Activated CD4-positive, alpha-beta T cell treated with anti-CD3 and anti-CD28 coated beads, Interleukin-2, amount 10 ng/mL, durations not matched to agents 7 days and 5 days (primary cell): ENCODE measurements at places on chromosomes 6 and 20.

GRCh38 chr20:33176101-33176500, 8.1 kb downstream of the BPIFA2 start:
- DNase-seq = no peak

GRCh38 chr6:40706178-40706577, 119.0 kb upstream of the LRFN2 start:
- no peak for DNase-seq

DNA sequence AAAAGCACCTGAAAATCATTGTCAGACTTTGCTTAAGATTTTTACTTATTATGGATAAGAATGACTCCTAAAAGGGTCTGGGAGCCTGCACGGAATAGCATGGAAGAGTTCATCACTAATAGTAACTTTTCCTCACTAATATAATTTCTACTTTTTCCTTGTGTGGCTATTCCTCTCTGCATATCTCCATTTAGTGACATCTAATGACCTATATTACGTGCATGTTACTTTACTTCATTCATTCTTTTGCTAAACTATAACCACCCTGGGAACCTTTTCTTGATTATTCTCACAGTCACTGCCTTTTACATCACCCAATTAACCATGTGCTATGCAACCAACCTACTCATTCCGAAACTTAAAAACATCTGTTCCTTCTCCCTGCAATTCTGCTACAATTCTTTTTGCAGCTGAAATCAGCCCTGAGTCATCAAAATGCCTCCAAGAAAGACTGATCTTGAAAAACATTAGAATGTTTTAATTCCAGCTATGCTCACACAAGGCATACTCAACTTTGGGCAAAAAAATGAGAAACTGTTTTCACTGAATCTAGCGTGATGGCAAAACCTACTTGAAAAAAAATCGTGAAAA, 313.3 kb downstream of the RNGTT start:
- DNase-seq = no peak

DNA sequence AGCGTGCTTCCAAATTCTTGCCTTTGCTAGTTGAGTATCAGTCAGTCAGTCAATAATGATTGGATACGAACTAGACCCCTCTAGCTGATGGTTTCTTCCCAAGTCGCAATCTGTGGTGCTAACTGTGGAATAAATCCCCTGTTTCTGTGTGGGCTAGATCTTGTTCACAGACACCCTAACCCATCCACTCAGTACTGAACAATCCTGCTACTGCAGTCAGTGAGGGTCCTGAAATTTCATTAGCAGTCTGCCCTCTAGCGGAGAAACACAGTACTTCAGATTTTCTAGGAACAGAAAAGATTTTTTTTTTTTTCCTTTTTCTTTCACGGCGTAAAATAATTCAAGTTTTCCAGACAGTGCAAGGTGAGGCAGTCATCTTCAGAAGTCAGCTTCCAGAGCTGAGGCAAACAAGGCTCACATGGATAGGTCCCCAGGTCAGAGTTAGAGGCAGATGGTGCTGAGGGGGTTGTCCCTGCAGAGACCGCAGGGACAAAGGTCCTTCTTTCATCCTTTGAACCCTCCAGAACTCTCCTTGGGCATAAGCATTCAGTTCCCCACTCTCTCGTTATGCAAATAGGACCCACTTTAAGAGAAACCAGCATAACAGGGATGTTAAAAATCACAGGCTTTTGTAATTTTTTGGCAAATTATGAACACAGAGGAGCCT, 119.6 kb downstream of the SCML4 start:
- DNase-seq = peak; percentile 46

- no peak for DNase-seq
These were observed 39.9 kb downstream of the MAPK14 start for GRCh38 chr6:36067374-36068011.

DNA sequence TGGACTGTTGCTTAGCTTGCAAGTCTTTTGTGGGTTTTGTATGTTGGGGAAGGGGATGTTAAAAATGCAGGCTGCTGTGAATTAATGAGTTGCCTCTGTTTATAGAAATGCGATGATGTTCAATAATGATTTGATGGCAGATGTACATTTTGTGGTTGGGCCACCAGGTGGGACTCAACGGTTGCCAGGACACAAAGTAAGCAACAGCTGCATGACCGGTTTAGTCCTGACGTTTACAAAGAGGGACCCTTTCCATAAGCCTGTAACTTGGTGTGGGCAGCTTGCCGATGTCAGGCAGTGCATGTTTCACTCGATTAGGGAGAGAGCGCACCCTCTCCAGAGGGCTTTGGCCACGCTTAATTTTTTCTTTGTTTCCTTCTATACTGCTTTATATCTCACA, 1.3 kb downstream of the BTBD3 start:
- DNase-seq = no peak

- no peak for DNase-seq
These were observed 55.7 kb upstream of the FERMT1 start for GRCh38 chr20:6178537-6178936.

DNA sequence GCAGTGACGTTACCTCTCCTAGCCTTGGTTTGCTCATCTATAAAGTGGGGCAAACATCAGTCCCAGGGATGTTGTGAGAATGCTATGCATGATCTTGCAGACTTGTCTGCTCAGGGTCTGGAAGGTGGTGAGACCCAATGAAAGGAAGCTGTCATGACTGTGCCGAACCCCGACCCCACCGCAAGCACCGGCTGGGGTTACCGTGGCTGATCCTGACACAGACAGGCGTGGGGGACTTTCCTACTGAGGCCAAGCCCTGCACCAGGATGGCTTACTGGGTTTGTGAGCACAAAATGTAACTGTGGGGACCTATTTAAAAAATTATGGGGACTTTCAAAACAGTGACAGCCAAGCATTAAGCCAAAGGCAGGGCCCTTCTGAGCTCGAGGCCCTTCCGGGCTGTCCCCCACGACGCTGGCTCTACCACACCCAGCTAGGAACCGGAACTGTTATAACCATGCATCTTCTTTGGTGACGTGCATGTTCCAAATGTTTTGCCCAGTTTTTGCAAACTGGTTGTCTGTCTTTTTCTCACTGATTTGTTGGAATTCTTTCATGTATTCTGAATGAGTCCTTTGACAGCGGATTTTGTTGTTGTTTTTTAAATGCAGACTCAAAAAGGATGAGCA, 76.6 kb upstream of the PMEPA1 start:
- DNase-seq = no peak

GRCh38 chr6:101926149-101926925, 532.8 kb downstream of the GRIK2 start:
- no peak for DNase-seq

DNA sequence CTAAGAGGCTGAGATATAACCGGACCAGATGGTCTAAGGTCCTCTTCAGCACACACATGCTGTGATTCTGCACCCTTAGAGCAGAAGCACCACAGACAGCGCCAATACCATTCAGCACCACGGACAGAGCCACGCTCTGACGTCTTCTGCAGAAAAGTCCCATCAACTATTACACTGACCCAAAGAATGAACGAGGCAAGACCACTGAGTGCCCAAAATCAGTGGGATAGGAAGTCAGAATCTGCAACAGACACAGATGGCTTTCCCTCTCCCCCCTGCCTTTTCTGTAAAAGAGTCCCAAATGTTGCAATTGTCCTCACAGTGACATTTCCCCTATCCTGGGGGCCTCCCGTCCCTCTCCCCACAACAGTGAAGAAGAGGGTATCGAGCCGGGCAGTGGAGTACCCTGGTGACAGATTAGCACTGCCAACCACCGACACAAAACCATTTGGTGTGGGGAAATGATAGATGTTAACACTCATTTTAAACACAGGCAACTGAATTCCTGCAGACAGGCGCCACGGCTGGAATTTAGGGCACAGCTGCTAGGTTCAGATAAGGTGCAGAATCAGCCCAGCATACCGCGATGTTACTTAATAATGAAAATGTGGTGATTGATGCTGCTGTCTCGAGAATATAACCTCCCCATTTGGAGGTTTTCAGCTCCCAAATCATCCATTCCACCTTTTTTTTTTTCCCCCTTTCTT, 66.6 kb upstream of the CTNNBL1 start:
- DNase-seq = peak; percentile 55

- DNase-seq = no peak
These were observed 57.2 kb upstream of the IRAK1BP1 start for GRCh38 chr6:78810146-78810545.

- no peak for DNase-seq
These were observed 29.0 kb upstream of the PTCHD4 start for GRCh38 chr6:48139818-48140614.

DNA sequence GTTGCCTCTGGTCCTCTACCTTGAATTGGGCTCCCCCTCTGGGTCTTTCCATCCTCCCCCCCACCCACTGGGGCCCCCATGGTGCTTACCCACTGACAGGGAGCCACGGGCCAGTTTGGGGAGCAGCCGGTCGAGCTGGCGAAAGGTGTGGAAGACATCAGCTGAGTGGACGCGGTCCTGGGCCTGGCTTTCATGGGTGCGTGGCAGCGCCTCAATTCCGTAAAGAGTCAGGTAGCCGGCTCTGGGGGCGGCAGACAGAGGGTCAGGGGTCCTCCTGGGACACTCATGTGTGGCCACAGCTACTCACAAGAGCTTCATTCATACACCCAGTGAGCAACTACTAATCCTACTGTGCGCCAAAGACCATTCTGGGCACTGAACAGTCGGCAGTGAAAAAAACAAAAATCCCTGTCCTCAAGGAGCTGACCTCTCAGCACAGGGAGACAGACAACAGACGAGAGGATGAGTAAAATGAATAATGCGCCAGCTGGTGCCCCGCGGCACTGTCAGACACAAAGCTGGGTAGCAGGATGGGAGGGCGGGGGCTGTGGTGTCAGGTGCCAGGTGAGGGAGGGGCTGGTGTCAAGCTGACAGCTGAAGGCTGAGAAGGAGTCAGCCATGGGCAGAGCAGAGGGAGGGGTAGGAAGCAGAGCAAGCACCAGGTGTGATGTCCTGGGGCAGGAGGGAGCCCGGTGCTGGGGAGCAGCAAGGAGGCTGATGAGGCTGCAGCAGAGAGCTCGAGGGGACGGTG, 28.3 kb downstream of the PTGIS start:
- no peak for DNase-seq

DNA sequence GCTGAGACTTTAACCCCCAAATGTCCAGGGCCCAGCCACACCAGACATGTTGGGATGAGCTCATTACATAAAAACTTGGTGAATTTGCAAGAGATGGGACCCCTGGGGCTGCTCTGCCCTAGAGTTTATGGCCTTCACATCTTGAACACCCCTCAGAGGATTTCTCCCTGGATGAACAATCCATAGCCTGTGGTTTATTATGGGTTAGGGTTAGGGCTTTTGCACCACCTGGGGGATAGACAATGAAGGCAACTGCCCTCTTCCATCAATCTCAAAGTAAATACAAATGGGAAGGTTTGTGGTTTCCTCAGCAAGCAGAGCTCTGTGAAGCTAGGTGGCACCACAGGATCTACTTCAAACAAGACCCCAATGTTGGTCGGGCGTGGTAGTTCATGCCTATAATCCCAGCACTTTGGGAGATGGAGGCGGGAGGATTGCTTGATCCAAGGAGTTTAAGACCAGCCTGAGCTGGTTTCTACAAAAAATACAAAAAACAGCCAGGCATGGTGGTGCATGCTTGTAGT, 17.4 kb downstream of the SPINT3 start:
- DNase-seq = no peak

- DNase-seq = no peak
These were observed 25.2 kb downstream of the TRAM2 start for GRCh38 chr6:52551483-52552277.

DNA sequence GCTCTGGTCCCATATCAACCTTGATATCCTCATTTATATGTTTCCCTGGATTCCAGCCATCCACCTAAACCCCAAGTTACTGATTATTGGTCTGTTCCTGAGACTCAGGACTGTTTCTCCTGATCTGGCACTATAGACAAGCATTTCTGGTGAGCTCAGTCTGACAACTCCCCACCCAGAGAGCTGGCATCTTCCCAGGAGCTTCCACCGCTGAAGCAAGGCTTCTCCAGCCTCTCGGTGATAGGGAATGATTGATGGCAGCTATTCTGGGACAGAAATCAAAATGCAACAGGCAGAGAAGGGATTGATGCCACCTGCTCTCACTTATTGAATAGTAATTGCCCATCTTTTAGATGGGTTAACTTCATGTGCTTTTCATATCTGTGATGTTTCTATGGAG, 169.7 kb upstream of the GGTLC1 start:
- DNase-seq = no peak

DNA sequence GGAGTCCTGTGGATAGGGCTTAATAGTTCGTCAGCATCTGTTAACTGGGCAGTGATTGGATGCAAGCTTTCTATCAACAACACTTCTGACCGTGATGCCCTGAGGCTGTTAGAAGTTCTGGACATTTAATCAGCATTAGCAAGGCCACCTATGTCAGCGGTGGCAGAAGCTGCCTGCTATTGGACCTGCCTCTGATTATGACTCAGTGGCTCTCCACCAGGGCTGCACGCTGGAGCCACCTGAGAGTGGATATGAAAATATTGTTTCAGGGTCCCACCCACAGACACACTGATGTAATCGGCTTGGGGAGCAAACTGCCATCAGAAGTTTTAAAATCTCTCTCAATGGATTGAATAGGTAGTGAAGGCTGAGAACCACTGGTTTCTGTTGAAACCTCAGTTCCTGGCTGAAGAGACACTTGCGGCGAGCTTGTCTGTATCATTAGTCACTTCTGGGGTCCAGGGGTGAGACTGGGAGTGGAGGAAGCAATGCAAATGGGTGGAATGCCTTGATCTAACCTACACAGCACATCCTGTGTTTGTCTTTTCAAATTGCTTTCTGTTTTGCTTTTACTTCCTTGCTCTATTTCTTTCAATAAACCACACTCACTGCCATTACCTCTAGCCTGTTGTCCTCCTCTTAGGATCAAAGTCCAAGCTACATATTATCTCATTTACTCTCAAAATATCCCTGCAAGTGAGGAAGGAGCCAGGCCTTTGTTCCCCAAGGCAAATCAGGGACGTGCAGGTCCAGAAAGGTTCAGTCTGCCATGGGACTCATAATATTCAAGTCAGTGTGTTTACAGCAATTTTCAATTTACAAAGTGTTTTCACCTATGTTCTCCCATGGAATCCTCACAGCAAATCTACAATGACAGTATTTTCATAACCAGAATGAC, 4.2 kb downstream of the CLIC5 start:
- DNase-seq = peak; percentile 85

GRCh38 chr6:30013291-30013922, 47.7 kb upstream of the POLR1H start:
- DNase-seq = peak; percentile 43

- no peak for DNase-seq
These were observed 1.8 kb downstream of the ZNF831 start for GRCh38 chr20:59165396-59165795.

DNA sequence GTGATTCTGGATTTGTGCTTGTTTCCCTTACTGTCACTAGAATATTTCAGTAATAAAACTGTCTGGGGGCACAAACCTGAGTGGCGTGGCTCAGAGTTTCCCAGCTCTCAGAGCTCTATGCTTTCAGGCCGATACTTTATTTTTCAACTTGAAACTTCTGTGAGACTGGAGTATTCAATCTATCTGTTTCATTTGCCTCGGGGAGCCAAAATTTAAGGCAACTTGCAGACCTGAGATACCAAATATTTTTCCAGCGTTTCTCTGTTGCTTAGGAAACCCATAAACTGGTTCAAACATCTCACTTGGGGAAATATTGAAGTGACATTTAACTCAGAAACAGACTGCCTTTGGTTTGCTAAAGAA, 74.7 kb downstream of the SOBP start:
- no peak for DNase-seq

GRCh38 chr6:74631564-74631963, 574.3 kb downstream of the COL12A1 start:
- no peak for DNase-seq
